Activated CD8-positive, alpha-beta memory T cell treated with anti-CD3 and anti-CD28 coated beads, Interleukin-2, amount 10 ng/mL, durations not matched to agents 7 days and 5 days (primary cell): ENCODE measurements at places on chromosomes 6 and 20. TPM values are rescaled to one million over a fixed set of nuclear protein-coding genes. Genes with fewer than 3 reads are reported as not detected.

- H3K36me3 ChIP-seq: peaks cover 40% of the 10 kb centered on the region
- H3K4me3 ChIP-seq: no peak overlapping the region
- H3K27me3 ChIP-seq: no peaks in the 10 kb centered on the region
- peaks cover 61% of the 10 kb centered on the region for H3K4me1 ChIP-seq
- no peak for DNase-seq
- no peak overlapping the region for H3K27ac ChIP-seq
These were observed 6.7 kb downstream of the ATG5 start for GRCh38 chr6:106318851-106319250.

DNA sequence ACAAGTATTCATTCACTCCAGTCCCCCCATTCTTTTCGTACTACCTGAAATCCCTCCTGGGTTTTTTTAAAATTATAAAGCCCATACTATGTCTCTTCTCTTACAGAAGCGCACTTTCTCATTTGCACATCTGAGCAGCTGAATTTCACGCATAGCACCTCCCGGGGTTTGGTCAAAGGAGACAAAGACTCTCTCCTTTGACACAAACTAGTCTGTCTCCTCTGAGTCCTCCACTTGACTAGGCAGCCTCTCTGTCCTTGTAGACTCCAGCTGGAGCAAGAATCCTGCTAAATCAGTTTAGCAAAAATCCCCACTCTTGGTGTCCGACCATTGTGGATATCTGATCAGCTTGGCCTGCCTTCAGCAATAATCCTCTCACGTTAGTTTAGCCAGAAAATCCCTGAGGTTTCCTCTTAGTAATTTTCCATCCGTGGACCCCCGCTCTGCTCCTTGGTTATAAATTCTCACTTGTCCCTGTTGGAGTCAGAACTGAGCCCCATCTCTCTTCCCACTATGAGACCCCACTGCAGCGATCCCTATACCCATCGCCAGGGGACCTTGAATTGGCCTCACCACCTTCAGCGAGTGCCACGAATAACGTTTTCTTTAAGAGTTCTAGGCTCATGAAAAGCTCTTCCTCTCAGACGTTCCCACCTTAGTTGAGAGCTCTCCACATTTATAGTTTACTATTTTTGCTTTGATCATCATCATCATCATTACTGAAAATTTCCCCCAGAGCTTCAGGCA is 29.0 kb downstream of the PDYN start:
- H3K27ac ChIP-seq: no peak overlapping the region
- H3K36me3 ChIP-seq: no peaks in the 10 kb centered on the region
- no peak overlapping the region for H3K4me3 ChIP-seq

- peaks cover 20% of the 10 kb centered on the region for H3K36me3 ChIP-seq
- H3K27me3 ChIP-seq: no peaks in the 10 kb centered on the region
- no peak overlapping the region for H3K4me3 ChIP-seq
- H3K27ac ChIP-seq: no peak overlapping the region
- DNase-seq: no peak
These were observed 1.5 kb downstream of the WDR27 start for GRCh38 chr6:169700296-169700695.

The COL12A1 gene
- total RNA-seq: not detected
